Activated naive CD8-positive, alpha-beta T cell treated with anti-CD3 and anti-CD28 coated beads, Interleukin-2, amount 10 ng/mL, durations not matched to agents 7 days and 5 days (primary cell): ENCODE measurements at places on chromosomes 5 and 9. TPM values are rescaled to one million over a fixed set of nuclear protein-coding genes. Genes with fewer than 3 reads are reported as not detected.
A peak's percentile ranks its signal among the peaks of the same experiment; 100 is the strongest.

DNA sequence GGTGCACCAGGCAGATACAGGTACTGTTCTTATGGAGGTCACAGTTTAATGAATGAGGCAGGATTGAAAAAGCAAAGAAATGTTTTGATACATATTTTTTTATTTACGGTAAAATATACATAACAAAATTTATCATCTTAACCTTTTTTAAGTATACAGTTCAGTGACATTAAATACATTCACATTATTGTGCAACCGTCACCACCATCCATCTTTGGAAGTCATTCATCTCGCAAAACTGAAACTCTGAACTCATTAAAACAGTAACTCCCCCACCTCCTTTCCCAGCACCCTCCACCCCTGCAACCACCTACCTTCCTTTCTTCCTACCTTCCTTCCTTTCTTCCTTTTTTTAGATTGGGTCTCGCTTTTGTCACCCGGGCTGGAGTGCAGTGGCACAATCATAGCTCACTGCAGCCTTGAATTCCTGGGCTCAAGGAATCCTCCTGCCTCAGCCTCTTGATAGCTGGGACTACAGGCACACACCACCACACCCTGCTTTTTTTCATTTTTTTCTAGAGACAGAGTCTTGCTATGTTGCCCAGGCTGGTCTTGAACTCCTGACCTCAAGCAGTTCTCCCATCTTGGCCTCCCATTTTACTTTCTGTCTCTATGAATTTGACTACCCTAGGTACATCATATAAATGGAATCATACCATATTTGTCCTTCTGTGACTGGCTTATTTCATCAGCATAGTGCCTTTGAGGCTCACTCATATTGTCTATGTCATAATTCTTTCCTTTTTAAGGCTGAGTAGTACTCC lies 22.5 kb upstream of the PSD2 start:
- no peak for DNase-seq

DNA sequence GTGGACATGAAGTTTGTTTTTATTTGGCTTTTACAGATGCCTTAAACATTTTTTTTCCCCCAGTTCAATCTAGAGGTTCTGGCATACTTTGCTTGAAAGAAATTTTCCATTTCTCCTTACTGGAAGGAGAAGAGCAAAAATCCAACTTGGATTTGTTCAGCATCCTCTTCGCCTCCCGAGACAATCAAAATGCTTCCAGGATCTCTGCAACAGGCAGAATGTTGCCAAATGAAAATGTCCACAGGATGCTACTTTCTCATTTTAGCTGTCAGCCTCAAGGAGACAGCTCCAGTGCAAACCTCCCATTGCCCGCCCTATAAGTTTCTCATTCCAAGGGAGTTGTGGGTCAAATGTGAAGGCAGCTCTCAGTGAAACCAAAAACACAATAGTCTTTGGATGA lies 1972.1 kb downstream of the MAT2B start:
- no peak for DNase-seq

DNA sequence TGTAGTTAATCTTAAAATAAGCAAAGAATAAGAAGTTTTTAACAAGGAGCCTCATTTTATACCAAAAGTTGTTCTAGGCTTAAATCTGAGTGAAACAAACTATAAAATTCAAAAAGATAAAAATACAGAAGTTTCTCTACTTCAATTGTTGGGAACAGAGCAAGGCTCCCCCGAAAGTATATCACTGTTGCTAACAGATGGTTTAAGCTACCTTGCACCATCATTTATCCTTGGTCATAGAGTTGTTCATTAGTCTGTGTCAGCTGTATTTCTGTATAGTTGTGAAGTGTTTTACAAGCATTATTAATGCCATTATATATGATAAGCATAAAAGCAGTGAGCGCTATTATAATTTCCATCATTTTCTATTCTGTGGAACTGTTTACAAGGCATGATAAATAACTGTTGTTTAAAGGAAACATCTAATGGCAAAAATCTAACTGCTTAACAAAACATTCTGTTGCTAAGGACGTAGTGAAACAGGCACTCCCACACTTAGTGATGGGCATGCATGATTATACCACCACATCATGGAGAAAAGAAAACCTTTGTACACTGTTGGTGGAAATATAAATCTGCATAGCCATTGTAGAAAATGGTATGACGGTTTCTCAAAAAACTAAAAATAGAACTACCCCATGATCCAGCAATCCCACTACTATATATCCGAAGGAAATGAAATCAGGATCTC lies 23.3 kb upstream of the ACO1 start:
- no peak for DNase-seq

- no peak for DNase-seq
Measured at GRCh38 chr5:119333421-119333851, 22.4 kb upstream of the TNFAIP8 start.

DNA sequence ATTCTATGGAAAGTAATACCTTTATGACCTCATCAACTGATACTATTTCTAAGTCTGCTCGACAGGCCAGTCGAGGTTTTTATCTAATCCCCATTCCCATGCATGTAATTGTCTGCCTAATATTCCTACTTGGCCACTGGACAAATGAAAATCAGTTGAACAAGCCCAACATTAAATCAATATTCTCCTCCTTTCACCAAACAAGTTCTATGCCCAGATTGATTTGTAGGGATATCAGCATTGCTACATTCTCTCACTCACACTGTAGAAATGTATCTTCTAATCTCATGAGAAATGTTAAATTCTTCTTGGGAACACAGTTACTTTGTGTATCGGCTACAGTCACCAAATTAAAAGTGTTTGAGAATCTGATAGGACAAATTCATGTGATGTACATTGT lies 208.8 kb upstream of the CTNND2 start:
- DNase-seq = no peak

DNA sequence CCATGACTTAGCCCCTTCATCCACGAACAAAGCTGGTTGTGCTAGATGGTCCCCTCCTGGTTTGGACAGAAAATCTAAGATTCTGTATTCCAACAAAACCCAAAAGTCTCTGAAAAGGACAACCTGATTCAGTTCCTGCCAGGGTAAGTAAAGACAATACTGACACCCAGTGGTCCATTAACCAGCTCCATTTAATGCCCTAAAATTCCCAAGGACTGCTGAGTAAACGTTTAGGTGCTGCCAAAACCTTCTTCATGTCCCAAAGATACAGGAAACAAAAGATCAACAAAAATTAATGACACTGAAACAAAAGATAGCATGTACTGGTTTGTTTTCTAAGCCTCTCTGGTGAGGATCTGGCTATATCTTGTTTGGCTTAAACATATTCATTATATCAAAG lies 25.3 kb upstream of the PPP1R2B start:
- no peak for DNase-seq

- no peak for DNase-seq
Measured at GRCh38 chr9:35951736-35952135, 6.2 kb downstream of the OR2S2 start.

- DNase-seq = no peak
Measured at GRCh38 chr9:70581955-70582350, 167.5 kb upstream of the KLF9 start.

DNA sequence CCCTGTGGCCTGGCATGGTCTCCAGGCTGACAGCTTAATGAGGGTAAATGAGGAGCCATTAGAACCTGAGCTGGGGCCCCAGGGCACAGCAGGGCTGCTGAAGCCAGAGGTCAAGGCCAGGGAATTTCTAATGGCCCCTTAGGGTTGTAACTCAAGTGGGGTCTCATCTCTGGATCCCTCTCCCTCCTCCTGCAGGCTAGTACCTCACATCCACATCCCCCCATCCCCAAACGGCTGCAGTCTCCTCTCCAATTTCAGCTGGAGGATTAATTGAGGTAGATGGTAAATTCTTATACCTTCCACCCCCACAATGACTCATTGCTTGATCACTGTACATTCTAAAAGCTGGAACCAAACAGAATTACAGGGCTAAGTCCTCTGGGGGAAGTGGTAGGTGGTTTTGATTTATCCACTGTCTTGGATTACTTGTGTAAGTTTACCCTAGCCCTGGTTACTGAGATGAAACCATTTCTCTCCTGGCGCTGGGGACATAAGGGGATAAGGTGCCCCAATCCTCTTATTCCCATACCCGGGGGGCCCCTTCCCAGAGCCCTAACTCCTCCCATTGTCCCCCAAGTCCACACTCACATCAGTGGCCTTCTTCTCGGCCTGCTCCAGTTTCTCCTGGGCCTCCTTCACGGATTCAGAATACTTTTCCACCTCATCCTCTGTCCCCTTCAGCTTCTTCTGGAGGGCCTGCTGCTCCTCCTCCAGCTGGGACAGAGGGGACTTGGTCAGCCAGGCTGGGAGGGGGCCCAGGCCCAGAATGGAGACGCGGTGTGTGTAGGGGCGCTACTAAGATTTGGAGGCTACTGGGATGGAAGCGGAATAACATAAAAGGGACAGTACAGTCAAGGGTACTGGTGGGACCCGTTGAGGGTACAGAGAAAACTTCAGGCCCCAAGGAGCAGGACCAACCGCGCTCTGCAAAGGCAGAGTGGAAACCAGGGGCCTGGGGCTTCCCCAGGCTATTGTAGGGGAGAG lies 875 bp downstream of the TPM2 start:
- no peak for DNase-seq

GRCh38 chr9:112132356-112132755 lies 42.7 kb downstream of the SUSD1 start:
- no peak for DNase-seq

- no peak for DNase-seq
Measured at GRCh38 chr5:103057208-103058130, 62.5 kb downstream of the GIN1 start.

Gene ARHGEF39
- 13.1 TPM for total RNA-seq

DNA sequence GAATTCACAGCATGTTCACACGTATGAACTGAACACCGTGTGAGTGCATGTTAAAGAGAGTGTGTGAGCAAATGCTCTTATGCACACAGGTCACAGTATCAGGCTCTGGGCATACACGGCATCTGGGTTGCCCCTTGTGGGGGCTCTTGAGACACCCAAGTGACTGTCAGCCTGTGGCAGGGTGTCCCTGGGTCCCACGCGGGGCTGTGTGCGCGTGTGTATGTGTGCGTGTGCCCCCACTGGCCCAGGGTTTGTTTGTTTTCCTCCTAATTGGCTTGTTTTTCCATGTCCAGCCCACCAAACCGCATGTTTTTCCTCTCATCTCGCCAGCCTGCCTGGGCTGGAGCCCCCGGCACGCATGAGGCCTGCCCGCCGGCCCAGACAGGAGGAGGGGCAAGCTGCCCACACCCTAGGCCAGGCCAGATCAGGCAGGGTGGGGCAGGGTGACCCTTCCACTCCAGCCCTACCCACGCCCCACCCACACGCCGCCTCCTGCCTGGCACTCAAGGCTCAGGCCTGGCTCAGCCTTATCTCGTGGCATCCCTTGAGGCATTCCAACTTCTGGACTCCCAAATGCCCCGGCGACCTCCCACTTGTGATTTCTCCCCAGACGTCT lies 28.8 kb downstream of the CNTFR start:
- DNase-seq = no peak

Gene ANXA2R
- total RNA-seq = 41.1 TPM

Gene CNTNAP3
- total RNA-seq = not detected

Gene GABRP
- total RNA-seq = not detected

Gene IFNK
- not detected for total RNA-seq

GRCh38 chr5:145913701-145914100 lies 22.7 kb upstream of the SH3RF2 start:
- DNase-seq = no peak

DNA sequence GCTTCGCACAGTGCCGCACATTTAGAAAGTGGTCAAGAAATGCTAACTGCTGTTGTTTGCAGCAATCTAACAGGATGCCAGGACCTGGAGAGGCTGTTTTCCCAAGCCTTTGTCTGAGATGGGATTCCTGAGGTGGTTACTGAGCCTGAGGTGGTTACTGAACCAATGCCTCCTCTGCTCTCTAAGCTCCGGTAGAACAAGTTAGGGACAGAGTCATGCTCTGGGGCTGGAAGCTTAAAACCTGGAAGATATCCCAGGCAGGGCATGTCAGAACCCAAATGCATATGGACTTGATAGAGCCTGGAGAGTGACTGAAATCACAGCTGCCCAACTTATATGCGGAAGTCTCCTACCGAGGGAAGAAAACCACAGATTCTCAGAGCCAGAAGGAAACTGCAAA lies 46.5 kb upstream of the FAT2 start:
- DNase-seq = no peak

- no peak for DNase-seq
Measured at GRCh38 chr5:88681211-88681803, 201.7 kb downstream of the MEF2C start.

DNA sequence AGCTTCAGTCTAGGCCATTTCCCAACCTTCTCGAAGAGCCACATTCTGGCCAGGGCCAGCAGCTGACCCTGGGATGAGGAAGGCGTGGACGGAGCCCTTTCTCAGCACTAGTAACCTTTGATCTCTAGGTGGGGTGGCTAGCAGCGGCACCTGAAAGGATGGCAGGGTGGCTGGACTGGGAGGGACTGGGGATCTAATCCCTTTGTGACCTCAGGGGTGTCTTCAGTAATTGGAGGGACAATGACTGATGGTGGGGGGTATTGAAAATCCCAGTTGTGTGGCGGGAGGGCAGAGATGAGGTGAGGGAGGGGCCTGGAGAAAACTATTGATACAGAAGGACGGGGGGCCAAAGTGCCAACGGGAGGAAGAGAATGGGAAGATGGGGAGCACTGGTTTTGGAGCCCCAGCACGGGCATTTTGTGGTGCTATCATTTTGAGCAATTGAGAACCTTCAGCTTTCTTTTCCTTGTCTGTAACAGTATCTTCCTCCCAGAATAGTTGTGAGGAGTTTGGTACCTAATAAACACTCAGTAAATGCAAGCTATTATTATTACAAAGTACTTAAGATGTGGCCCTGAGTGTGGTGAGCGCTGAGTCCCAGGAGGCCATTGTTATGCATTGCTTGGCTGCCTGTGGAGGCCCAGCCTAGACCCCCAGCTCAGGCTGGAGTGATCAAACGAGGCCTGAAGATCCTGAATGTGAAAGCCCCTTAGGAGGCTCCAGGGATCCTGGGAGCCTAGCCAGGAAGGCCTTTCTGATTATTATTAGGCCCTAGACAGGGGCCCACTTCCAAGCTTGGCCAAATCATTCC lies 37.3 kb upstream of the UBE2D2 start:
- DNase-seq = no peak

Gene DDX41
- 132 TPM for total RNA-seq

Gene SLC36A2
- total RNA-seq = not detected

DNA sequence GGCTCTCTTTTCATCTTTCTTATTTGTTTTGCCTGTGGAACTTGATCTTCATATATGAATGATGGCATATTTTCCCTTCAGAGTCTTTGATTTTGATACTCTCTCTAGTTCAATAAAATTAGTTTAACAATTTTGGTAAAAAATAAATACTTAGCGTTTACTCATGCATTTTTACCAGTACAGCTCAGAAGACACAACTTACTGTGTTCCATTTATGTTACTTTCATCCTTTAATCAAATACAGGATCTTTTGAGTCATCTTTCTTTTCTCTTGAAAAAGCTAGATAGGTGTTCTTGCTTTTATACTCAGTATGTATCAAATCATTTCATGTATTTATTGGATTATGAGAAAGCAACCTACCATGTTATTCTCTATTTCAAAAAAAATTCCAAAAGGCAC lies 47.1 kb upstream of the RICTOR start:
- DNase-seq = no peak

Gene RUSC2
- total RNA-seq = 2.3 TPM

- DNase-seq = peak; percentile 38
Measured at GRCh38 chr9:84669288-84670137, at the start of gene NTRK2. TSS of gene NTRK2 (plus strand) at chr9:84669729. CDS start at chr9:84670749, 1,020 bp downstream.
